ENCODE measurements at places on chromosomes 6 and 20.

DNA sequence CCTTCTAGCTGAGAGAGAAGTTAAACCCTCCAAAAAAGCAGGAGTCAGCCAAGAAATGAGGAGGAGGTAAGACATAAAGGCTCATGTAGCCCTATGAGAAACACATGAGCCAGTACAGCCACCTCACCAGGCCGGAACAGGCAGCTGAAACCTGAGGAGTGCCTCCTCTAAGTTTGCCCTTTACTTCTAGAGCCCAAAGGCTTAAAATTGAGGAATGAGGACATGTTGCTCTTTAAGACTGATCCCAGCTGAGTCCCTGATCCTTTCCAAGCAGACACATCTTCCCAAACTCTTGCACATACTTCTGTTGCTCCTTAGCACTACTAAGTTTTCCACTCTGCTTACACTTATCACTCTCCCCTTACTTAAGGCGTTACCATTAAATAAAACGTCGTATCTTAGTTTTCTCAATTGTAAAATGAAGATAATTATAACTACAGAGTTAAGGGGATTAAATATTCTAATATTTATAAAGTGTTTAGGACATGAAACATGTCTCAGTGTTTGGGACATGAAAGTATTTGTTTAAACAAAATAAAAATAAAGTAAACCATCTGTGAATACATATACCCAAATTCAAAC is 124.0 kb downstream of the OGFRL1 start:
- DNase-seq, result no peak

DNA sequence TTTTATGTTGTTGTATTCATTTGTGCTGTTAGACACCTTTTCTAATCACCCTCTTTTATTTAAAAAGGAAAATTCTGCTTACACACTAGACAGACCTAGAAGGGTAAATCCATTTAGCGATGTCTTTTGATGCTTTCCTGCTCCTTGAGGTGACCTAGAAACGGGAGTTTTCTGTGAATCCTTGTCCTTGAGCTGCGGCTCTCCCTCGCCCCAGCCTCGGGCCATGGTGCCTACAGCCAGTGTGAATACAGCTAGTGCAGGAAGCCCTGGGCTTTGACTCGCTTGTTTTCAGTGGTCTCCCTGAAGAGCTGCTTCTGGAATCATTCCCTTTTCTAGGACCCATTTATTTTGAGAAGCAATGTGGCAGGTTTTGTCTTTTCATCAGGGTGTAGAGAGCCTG is 17.6 kb upstream of the ADRM1 start:
- no peak for DNase-seq

DNA sequence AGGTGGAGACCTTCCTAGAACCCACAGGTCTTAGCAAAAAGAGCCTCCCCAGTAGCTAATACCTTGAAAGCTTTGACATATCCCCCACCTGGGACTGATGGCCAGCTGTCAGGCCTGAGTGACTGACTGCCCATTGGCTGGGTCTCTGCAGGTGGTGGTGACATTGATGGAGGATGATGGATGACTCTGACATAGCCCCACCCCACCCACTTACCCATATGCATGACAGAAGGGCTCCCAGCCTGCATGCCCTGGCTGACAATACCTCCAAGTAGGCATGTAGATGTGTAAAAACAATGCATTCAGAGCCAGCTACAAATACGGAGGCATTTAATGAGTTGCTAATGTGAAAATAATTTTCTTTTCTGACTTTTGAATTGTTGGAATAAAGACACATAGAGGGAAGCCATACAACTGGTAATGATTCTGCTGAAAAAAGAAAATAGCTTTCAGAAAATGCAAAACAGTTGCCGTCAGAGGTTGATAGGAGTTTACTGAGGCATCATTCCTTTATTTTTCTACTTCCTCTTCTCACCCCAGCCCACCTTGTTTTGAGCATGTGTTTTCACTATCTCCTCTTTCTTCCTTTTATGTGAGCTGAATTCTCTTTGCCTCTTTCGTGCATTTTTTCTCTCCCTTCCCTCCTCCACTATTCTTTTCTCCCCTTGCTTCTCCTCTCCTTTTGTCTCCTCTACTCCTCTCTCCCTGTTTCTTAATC is 70.6 kb downstream of the OLIG3 start:
- no peak for DNase-seq

- no peak for DNase-seq
These were observed 2.3 kb upstream of the SLC22A2 start for GRCh38 chr6:160260803-160261450.

DNA sequence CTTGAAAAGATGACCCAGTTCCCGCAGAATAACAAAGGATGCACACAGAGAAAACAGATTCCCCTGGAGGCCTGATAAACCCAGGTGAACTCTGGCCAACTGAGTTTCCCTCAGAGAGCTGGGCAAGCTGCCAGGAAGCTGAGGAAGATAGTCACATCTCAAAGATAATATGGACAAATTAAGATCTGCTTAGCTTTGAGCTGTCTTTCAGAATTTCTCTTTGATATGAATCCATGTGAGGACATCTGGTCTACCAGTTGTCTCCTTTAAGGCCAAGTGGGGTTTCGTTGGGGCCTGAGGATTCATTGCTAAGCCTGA is 59.5 kb downstream of the ID4 start:
- no peak for DNase-seq

DNA sequence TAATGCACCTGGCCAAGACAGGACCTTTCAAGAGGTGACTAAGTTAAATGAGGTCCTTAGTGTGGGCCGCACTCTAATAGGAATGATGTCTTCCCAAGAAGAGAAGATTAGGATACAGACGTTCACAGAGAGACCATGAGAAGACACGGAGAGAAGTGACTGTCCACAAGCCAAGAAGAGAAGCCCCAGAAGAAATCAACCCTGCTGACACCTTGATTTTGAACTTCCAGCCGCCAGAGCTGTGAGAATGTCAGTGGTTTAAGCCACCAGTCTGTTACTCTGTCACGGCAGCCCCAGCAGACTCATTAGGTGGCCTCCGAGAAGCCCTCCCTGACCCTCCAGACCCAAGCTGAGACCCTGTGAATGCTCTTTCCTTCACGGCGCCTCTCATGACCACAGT is 29.5 kb downstream of the NOL4L start:
- no peak for DNase-seq

GRCh38 chr6:16190214-16190613 is 48.2 kb upstream of the GMPR start:
- no peak for DNase-seq

DNA sequence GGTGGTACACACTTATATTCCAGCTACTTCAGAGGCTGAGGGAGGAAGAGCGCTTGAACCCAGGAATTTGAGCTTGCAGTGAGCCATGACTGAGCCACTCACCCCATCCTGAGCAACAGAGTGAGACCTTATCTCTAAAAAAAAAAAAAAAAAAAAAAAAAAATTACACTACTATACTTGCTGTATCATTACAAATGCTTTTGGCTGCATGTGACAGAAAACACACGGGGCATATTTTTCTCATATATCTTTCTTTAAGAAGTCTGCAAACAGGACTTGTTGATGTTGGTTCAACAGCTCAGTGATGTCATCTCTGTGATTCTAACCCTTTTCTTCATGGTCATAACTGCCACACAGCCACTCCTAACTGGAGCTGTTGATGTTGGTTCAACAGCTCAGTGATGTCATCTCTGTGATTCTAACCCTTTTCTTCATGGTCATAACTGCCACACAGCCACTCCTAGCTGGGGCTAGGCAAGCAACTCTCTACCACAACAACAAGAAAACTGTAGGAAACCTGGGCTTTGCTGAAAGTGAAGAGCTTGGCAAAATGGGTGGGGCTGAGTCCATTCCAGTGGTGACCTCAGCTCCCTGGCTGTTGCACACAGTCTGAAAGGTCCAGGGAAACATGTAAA is 19.8 kb downstream of the MTFR2 start:
- DNase-seq, result no peak

- DNase-seq, result no peak
These were observed 12.3 kb downstream of the TMEM30A start for GRCh38 chr6:75272145-75272840.

DNA sequence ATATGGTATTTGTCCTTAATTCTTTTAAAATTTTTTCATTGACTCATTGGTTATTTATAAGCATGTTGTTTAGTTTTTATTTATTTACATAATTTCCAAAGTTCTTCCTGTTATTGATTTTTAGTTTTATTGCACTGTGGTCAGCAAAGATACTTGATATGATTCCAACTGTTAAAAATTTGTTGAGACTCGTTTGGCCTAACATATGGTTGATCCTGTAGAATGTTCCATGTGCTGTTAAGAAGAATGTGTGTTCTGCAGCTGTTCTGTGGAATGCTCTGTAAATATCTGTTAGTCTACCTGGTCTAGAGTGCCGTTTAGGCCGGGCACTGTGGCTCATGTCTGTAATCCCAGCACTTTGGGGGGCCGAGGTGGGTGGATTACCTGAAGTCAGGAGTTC is 197.7 kb downstream of the CD109 start:
- DNase-seq, result no peak

DNA sequence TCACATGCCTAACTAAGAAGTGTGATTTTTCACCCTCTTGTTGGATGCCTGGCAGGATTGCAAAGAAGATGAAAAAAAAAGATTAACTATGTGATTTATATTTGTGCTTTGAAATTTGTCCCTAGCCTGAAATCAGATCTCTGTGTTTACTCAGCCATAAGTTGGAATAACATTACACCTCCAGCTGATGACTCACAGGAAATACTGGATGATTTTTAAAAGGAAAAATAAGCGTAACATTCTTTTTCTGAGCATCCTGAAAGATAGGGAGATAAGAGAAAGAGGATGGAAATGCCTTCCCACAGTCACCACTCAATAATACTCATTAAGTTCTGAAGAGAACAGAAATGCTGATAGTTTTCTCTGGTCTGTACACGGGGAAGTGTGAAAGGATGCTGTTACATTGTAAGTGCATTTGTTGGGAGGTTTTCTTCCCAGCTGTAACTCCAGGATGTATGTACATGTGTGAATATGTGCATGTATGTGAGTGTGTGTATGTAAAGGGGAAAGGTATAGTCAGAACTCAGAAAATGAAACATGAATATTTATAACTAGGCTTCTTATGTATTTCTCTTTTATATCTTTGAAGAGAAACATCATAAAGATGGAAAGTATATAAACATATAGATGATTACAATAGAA is 37.4 kb upstream of the RIPPLY2 start:
- no peak for DNase-seq

DNA sequence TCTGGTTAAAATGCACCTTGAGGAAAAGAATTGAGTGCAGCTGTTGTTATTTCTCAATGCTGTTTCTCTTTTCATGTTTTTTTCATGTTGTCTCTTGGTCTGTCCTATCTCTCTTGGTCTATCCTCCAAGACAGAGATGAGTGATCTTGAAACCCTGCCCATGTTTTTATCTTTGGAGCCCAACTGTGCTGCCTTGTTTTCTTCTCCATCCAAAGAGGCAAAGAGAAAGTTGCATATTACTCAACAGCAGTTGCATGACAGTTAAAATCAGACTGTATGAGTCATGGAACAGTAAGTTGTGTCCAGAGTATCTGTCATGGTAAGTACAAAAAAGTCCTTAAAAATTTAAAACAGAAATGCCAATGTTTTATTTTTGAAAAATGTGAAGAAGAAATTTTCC is 26.2 kb downstream of the BCAS1 start:
- DNase-seq, result no peak

DNA sequence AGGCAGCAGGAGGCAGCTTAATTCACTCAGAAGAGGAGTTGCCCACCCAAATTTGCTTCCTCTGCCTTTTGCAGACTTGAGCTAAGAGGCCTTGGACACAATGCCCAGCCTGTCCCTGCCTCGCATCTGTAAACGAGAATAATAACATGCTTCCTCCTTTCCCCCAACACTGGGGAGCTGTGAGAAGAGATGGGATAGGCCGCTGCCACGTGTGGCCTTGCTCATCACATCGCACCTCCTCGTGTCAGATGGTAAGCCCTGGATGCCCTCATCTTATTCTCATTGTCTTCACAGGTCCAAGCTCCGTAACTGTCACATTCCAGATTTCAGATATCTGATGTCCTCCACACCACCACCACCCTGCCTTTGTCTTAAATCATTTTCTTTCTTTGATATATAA is 13.1 kb upstream of the TUBB2B start:
- DNase-seq, result no peak

- no peak for DNase-seq
These were observed 51.8 kb downstream of the CDH26 start for GRCh38 chr20:60009826-60010616.

DNA sequence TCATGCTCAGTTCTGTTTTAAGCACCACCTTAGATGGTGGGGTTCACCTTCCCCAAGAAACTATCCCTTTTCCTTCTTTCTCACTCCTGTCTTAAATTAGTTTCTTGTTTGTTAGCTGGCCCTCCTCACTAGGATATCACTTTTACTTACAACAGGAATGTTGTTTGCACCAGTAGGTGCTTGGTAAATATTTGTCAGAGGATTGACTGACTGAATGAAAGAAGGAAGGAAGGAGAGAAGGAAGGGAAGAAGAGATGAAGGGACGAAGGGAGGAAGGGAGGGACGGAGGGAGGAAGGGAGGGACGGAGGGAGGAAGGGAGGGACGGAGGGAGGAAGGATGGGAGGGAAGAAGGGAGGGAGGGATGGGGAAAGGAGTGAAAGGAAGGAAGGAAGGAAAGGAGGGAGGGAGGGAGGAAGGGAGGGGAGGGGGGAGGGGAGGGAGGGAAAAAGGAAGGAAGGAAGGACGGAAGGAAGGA is 505 bp upstream of the KCNK15 start:
- DNase-seq, result no peak

DNA sequence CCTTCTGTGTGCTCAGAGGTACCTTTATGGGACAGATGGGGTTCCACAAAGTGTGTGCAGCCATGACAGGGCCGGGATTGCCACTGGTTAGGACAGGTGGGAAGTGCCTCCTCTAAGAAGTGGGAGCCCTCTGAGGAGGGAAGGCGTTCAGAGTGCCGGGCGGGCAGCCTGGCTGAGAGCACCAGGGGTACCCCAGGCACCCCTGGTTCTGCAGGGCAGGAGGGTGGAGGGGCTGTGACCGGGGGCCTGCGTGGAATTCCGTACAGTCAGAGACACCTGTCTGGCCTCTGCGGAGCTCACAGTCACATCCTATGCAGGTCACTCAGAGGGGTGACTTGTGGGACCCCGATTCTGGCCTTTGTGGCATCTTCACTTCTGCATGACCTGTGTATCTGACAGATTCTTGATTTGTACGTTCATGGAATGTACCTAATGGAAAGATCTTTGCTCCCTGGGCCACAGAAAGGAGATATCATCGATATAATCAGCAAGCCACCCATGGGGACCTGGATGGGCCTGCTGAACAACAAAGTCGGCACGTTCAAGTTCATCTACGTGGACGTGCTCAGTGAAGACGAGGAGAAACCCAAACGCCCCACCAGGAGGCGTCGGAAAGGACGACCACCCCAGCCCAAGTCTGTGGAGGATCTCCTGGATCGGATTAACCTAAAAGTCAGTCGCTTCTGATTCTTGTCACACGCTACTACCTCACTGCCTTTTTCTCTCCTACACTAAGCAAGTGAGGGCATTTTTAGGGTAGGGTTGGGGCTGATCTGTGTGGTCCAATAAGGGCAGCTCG is 190.9 kb downstream of the SASH1 start:
- no peak for DNase-seq

GRCh38 chr6:39753725-39754045 is 28.5 kb upstream of the KIF6 start:
- no peak for DNase-seq

DNA sequence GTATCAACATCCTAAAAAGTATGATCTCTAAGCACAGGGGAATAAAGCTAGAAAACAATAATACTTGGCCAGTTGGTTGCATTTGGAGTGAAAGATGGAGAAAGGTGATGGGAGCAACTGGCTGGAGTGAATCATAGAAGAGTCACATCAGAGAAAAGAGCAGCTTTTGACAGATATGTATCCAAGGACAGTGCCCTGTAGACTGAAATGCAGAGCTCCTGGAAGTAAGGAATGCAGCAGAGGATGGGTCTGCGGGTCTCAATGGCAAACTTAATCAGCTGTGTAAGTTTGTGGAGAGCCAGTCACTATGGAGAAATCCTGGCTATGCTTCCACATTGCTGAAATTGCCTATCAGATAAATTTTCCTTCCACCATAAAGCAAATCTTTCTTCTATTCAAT is 253.6 kb upstream of the PRND start:
- DNase-seq, result no peak
